Esophagus squamous epithelium (tissue), 5 donors: ENCODE measurements at places on chromosomes 16 and 17. TPM values are rescaled to one million over a fixed set of nuclear protein-coding genes. Genes with fewer than 3 reads are reported as not detected.

- no peak for DNase-seq
Observed at GRCh38 chr17:9020824-9021157, 519 bp upstream of the NTN1 start.

GRCh38 chr17:73840829-73841228 lies 196.6 kb upstream of the SDK2 start:
- no peak for DNase-seq

- DNase-seq, result no peak
Observed at GRCh38 chr17:7932483-7932891, 481 bp downstream of the CNTROB start.

The RND2 gene
- total RNA-seq, result 0.53 TPM

DNA sequence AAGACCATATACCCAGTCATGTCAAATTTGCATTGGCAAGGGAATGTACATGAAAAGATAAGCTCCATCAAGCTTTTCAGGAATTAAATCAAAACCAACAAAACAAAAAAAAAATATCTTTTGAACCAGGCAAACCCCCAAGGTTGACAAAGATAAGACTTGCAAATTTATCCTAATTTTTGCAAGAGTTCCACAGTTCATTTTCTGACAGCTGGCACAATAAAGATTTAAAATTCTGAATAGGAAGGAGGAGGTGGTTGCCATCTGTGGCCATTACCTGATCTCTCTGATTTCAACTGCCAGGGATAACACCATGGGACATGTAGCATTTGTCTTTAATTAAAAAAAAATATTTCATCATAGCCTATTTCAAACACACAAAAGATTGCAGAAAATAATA lies 135.9 kb upstream of the SHISA6 start:
- DNase-seq, result no peak

The TMIGD1 gene
- total RNA-seq, result not detected

GRCh38 chr17:50328363-50329325 lies 17.3 kb upstream of the XYLT2 start:
- no peak for DNase-seq

DNA sequence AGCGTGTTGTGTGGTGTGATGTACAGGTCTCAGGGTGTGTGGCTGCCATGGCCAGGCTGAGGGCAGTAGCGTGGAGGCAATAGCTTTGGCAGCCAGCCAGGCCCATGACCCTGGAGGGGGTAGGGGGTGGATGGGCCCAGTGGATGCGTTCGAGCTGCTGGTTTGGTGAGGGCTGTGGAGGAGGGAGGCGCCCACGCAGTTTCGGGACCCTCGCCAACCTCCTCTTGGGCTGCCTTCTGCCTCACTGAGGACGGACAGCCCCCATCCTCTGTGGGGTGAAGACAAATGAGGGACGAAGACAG lies 238.6 kb upstream of the GSE1 start:
- no peak for DNase-seq

The NOXO1 gene
- 0.38 TPM for total RNA-seq

GRCh38 chr17:58279016-58279711 lies 1.6 kb downstream of the MPO start:
- DNase-seq, result no peak

GRCh38 chr17:2140683-2141082 lies 85.8 kb downstream of the HIC1 start:
- DNase-seq, result no peak

- DNase-seq, result no peak
Observed at GRCh38 chr16:19781226-19781625, 63.2 kb downstream of the IQCK start.

- no peak for DNase-seq
Observed at GRCh38 chr17:45383003-45383402, 49.7 kb downstream of the ARHGAP27 start.

The CBLN1 gene
- not detected for total RNA-seq

The CLEC19A gene
- not detected for total RNA-seq

- no peak for DNase-seq
Observed at GRCh38 chr16:10731790-10732189, 11.9 kb upstream of the NUBP1 start.
